Activated T-cell treated with anti-CD3 and anti-CD28 coated beads, Interleukin-2, amount 50 U/mL, for 72 hours (primary cell): ENCODE measurements at places on chromosomes 13 and 19.

- no peak for DNase-seq
These were observed 580.4 kb downstream of the UQCRFS1 start for GRCh38 chr19:28632371-28633080.

GRCh38 chr19:34732612-34733211 is 1.3 kb upstream of the ZNF181 start:
- DNase-seq = no peak

- no peak for DNase-seq
These were observed 75.7 kb downstream of the DNAJC3 start for GRCh38 chr13:95752677-95753076.

DNA sequence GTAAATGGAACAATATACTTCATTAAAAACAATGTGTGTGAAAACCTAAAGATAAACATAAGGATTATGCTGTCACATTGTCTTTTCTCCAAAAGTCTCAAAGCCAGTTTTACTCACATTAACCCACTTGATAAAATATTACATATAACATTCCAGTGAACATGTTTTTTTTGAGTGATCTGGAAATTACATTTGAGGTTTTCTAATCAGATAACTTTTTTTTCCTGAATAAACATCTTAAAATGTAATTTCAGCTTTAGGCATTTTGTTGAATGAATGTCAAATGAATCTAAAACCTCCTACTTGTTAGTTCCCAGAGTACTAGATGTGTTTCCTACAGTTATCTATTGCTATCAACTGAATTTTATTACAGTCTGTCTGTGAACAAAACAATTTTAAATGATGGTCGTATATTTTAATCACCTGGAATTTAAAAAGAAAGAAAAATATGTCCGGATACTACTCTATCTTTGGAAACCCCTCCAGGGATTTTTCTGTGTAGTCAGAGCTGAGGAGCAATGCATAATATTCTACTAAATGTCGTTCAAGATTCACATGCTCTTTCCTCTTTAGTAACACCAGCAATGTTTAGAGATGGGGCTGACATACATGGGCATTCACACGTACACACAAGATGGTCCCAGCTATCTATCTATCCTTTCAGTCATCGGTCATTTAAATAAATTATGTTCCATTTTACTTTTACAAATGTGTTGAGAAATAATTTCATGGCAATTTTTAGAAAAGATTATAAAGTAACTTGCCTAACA is 283.9 kb downstream of the KLF12 start:
- no peak for DNase-seq

DNA sequence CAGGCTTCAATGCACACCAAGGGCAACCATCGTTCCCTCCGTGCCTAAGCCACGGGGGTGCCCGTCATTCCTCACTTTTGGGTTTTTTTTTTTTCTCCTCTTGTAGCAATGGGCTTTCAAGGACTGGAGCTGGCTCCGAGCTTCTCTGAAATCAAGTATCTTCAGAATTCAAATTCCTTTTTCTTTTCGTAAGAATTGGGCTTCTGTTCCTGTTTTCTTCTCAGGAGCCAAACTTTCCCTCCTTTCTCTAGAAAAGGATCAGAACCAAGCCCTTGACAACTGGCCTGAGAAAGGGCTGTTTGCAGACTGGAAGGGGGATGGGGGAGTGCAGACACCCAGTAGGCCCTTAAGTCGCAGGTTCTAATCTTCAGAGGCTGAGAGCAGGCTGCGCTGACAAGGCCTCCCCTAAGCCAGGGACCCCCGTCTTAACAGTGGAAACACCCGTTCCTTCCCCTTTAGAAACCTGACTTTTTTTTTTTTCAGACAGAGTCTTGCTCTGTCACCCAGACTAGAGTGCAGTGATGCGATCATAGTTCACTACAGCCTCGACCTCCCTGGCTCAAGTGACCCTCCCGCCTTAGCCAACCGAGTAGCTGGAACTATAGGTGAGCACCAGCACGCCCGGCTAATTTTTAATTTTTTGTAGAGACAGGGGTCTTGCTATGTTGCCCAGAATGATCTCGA is 51.6 kb downstream of the RFX2 start:
- no peak for DNase-seq

DNA sequence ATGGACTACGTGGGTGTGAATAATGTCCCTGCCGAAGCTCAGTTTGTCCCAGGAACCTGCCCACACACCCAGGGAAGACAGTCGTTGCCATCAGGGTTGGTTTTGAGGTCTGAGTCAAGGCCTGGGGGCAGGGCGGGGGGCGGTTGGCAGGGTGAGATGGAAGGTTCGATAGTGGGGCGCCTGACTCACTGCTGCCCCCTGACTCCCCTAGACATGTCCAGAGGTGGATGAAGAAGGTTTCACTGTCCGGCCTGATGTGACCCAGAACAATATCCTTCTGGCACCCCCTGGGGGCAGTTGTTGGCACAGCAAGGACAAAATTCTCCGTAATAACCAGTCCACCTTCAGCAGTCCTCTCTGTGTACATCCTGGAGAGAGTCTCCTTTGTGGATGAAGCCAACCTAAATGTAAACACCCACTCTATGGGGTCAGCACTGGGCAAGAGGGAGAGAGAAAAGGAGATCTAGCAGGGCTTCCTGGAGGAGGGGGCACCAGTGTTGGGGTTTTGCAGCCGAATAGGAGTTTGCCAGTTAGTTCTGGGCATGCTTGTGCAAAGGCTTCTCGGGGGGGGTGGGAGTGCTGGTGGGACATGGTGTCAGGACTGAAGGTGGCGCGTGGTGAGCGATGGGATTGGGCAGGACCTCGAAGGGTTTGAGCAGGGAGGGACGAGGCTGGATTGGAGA is 19.6 kb upstream of the B3GNT3 start:
- peak; percentile 51 for DNase-seq

DNA sequence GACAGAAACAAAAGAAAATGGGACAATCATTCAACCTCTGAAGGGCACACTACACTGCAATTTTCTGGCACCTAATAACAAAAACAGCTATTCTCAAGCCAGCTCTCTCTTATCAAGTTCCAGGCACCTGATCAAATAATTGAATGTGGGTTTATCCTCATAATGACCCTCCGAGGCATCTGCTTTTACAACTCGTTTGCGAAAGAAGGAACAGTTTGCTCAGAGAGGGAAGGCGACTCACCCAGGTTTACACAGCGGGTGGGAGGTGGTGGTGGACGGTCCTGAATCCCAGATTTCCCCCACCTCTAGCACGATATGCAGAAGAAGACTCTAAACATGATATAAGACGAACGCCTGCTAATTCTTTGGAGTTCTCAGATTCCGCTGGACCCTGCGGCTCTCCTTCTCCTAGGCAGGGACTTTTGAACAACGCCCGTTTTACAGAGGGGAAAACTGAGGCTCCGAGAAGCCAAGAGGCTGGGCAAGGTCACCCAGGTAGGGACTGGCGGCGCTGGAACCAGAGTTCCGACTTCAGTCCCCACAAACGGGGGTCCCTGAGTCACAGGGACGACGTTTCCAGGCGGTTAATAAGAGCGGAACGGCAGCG is 641 bp downstream of the SGTA start:
- DNase-seq = peak; percentile 24

DNA sequence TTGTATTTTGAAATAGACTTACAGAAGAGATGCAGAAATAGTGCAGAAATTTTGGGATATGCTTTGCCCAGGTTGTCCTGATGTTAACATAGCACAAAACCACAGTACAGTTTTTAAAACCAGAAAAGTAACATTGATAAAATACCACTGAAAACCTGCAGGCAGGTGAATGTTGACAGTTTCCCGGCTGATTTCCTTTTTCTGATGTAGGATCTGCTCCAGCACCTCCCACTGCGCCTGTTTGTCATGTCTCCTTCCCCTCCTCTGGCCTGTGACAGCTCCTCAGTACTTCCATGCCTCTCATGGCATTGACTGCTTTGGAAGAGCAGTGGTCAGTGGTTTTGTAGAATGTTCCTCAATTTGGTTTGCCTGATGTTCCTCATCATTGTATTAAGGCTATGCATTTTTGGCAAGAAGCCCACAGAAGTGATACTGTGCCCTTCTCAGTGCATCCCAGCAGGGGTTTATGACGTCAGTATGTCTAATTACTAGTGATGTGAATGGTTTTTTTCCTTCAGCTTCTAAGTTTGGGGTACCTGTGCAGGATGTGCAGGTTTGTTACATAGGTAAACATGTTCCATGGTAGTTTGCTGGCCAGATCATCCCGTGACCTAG is 31.0 kb downstream of the TDRD12 start:
- no peak for DNase-seq

DNA sequence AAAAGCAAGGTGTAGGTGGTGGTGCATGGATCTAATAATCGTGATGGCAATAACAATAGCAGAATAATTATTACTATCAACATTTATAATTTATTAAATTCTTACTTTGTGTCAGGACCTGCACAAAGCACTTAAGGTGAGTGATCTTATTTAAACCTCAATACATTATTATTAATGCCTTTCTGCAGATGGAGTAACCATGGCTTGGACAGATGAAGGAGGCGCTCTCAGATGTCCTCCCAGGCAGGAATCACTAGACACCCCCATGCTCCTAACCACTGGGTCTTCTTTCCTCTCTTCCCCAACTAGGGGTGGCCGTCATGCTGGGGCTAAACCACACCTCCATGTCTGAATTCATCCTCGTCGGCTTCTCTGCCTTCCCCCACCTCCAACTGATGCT is at the start of gene OR10H2:
Gene OR10H2 (plus strand): TSS at position 301 of the 400 bp plus-strand sequence. CDS start 20 bp downstream, at position 321.
- DNase-seq = no peak

- no peak for DNase-seq
These were observed 5.0 kb downstream of the ELAVL3 start for GRCh38 chr19:11475861-11476260.

GRCh38 chr19:14553042-14553938 is 18.6 kb downstream of the NDUFB7 start:
- no peak for DNase-seq

DNA sequence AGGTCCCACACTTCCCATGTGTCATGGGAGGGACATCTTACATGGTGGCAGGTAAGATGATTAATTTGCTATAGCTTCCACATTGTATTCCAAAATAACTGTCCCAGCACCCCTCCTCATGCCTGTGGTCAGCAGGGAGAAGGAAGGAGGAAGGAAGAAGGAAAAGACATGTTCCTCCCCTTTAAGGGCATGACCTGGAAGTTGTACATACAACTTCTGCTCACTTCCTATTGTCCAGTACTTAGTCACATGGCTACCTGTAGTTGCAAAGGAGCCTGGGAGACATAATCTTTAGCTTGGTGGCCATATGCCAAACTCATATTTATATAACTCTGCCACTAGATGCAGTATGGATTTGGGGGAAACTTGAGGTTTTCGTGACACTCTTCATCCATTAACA is 17.6 kb upstream of the CASP14 start:
- no peak for DNase-seq

GRCh38 chr19:32358321-32358720 is 12.9 kb downstream of the ZNF507 start:
- DNase-seq = no peak

DNA sequence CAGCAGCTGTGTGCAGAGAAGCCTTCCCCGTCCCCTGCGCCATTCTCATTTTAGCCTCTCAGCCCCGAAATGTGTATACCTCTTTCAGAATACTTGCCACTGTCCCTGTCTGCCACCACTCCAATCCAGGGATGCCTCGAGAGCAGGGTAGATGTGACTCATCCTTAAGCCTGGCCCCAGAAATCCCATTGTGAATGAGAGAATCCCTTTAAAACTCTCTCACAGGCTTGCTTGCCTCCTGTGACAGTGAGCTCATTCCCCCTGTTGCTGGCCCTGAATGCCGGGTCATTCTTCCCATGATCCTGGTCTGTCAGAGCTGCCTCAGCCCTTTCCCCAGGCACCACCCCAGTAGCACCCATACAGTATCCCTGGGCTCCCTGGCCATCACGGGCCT is 9.6 kb downstream of the AP2A1 start:
- DNase-seq = no peak

DNA sequence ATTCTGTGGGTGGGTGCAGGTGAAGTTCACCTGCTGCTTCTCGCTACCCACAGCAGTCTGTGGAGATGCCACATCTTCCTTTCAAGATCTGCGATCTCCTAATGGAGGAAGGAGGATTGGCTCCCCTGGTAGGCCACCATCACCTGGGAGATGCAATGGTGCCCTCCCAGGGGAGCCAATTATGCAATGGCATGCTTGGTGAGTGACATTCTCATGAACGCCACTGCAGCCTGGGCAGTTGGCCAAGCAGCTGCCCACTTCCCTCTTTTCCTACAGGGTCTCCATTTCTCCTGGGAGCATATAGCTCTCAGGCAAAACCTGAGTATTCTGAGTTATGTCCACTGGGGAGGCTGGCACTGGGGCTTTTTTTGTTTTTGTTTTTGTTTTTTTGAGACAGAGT is 83.5 kb upstream of the KCTD15 start:
- no peak for DNase-seq

DNA sequence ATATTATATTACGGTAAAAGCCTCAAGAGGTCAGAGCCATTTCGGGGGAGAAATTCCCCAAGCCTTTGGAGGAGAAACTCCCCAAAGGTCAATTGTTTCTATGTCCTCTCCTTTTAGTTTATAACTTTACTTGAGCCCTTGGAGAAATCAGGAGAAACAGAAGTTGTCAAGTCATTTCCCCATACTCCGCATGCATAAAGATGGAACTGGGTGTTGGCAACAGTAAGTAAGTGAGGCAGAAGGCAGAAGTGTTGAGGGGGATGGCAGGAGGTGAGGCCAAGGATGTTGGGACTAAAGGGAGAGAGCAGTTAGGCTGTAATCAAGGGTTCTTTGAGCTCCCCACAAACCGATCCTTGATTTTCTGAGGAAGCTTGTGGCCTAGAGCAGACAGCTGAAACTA is 307.9 kb downstream of the ENOX1 start:
- DNase-seq = no peak

GRCh38 chr13:103101901-103102300 is 35.7 kb upstream of the SLC10A2 start:
- DNase-seq = no peak

DNA sequence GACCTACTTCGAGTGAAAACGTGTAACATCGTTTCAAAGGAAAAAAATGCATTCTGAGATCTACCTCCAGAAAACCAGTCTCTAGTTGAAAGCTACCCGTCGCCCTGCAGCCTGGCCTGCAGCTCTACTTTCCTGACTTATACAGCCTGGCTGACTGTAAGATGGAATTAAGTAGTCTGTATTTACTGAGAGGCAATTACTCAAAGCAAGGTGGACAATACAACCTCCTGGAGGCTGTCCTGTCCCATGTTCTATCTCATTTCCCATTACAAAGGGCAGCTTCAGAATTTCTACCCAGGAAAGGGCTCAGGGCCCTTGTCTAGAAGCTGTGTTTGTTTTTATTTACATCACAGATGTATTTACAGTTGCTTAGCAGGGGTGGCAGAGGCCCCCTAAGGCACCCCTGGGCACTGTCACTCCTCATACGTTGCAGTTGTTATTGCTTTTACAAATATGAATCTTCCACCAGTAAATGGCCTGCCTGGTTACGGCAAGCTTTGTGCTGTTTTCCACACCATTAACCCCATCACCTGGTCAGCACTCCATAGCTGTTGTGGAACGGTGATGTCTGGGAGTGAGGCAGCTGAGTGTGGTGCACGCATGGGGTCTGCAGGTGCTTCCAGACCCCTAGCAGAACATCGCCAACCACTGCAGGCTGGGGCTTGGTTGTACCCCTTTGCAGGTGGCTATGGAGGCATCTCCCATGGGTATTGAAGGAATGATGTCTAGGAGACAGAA is 46.3 kb upstream of the MTIF3 start:
- no peak for DNase-seq

GRCh38 chr13:104355041-104355670 is 1288.9 kb upstream of the SLC10A2 start:
- DNase-seq = no peak
